Cerebellar nuclear complex (tissue), 1 donor: ENCODE measurements at places on chromosomes 7 and 10.

- DNase-seq = no peak
These were observed 28.0 kb downstream of the ARL5B start for GRCh38 chr10:18687195-18687594.

DNA sequence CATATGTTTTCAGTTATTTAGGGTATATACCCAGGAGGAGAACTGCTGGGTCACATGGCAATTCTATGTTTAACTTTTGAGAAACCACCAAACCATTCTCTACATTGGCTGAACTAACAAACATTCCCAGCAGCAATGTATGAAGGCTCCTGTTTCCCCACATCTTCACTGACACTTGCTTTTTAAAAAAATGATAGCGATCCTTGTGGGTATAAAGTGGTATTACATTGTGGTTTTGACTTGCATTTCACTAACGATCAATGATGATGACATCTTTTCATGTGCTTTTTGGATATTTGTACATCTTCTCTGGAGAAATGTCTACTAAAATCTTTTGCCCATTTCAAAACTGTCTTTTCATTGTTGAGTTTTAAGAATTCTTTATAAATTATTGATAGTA is 51.2 kb upstream of the ANAPC16 start:
- DNase-seq = no peak

GRCh38 chr7:5406957-5407945 is 16.4 kb downstream of the TNRC18 start:
- DNase-seq = no peak

- no peak for DNase-seq
These were observed 345.7 kb downstream of the THSD7A start for GRCh38 chr7:11486271-11486670.

DNA sequence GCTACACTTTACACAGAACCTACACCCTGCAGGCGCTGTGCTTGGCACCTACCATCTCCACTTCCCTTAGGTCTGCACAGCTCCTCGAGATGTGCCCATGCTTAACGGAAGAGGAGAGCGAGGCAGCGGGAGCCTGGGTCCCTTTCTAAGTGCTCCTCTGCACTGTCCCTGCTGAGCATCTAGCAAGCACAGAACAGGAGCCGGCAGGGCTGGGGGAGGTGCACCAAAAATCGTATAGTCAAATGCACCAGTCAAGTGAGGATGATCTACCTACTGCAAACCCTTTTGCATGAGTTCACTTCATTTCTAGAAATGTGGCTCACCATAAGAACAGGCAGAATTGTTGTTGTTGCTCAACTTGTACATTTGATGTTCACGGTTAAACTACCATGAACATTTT is 267.7 kb downstream of the TNS3 start:
- DNase-seq = no peak

DNA sequence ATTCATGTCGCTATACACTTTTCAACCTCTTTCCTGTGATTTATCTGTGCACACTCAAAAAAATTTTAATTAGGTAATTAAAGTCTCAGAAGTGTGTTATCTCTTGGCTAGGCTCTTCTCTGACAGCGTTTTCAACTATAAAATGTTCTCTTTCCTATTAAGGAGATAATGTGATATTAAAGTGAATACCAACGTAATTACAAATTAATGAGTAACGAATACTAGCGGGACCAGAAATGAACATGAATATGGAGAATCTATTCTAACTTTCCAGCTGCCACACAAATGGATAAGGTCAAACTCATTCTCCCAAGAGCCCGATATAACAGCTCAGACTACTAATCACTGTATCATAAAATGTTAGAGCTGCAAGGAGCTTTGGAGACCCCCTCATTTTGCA is 12.0 kb downstream of the COL1A2 start:
- no peak for DNase-seq

GRCh38 chr7:4837041-4837802 is 24.6 kb downstream of the PAPOLB start:
- no peak for DNase-seq

GRCh38 chr7:121447911-121448300 is 51.8 kb upstream of the FAM3C start:
- no peak for DNase-seq

- no peak for DNase-seq
These were observed 709.7 kb upstream of the SEMA3D start for GRCh38 chr7:85896531-85896930.

DNA sequence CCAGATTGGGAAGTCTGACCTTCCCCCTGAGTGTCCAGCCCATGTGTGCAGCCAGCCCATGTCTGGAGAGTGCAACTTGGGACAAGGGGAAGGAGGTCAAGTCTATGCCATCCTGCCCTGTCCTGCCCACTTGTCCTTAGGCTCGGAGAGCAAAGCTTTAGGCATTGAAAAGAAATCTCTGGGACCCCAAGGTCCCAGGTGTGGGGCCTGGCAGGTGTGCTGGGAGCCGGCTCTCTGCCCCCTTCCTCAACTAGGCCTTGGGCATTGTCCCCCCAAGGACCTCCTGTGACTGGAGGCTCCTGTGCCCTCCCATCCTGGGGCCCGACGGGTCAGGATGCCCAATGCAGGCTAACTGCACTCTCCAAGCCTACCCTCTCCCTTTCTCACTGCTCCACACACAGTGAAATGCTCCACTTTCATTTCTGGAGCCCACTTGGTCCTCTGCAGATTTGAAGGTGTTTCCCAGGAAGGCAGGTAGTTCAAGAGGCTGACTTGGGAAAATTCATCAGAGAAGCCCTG is 124.7 kb downstream of the PTPN20 start:
- DNase-seq = no peak

- DNase-seq = no peak
These were observed 44.7 kb downstream of the IMMP2L start for GRCh38 chr7:111517549-111517951.

GRCh38 chr10:77236029-77236428 is 401.6 kb downstream of the KCNMA1 start:
- no peak for DNase-seq

DNA sequence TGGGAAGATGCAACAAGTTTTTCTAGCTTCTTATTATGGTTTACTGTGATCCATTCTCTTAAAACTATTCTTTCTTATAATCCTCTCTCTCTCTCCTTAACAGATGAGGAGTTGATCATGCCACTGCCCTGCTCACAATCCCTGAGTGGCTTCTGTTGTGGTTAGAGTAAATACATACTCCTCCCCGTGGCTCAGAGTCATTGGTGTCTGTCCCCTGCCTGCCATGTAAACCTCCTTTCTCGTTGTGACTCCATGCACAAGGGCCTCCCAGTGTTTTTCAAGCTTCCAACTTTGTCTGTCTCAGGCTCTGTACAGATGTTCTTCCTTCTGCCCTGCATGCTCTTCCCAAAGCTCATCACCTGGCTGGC is 20.4 kb downstream of the CCNY start:
- no peak for DNase-seq

- DNase-seq = no peak
These were observed 96.8 kb upstream of the PCBD1 start for GRCh38 chr10:70984986-70985722.

DNA sequence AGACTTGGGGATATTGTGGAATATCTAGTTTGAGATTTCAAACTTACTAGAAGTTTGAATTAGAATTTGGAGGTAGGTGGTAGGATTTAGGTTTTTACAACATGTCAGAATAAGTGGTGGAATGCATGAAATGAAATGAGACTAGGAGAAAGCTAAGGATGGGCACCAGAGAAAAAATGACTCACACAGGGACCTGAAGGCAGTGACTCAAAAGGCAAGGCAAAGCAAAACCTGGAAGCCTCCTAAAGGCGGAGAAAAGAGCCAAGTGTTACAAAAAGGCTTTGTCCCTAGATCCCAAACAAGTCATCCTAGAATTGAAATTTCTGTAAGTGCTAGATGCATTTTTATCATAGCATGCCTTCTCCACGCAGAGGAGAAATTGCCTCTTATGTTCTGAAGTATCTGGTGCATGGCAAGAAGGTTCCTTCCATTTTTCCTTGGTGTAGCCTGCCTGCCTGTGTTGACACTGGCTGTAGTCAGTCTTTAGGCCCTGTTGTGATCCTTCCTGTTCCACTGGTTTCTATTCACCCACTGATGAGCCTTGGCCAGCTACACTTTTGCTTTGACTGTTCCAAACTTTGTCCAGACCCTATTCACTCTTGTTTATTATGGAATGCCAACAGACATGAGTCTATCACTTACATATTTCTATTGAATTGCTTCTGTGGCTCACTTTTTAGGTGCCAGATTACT is 109.3 kb downstream of the ETV1 start:
- DNase-seq = no peak

DNA sequence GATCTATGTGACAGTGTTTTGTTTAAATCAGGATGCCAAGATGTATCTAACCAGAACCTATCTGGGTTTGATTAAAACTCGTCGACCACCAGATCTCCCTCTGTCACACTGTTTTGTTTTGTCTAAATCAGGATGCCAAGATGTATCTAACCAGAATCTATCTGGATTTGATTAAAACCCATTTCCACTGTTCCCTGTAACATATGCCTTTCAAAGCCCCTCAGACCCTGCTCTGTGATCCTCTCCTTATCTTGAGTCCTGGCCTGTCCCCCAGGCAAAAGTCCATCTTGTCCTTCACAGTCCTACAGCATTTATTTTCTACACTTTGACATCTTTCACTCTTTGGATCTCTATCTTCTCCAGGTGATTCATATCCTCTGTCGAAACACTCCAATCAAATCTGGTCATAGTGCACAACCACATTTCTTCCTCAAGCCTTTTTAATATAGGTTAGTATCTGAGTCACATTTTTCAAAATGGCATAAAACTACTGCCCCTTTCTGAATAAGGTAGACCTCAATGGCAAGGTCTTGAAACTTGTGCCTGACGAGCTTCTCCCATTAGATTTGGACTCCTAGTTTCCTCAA is 32.5 kb downstream of the ERLIN1 start:
- no peak for DNase-seq

DNA sequence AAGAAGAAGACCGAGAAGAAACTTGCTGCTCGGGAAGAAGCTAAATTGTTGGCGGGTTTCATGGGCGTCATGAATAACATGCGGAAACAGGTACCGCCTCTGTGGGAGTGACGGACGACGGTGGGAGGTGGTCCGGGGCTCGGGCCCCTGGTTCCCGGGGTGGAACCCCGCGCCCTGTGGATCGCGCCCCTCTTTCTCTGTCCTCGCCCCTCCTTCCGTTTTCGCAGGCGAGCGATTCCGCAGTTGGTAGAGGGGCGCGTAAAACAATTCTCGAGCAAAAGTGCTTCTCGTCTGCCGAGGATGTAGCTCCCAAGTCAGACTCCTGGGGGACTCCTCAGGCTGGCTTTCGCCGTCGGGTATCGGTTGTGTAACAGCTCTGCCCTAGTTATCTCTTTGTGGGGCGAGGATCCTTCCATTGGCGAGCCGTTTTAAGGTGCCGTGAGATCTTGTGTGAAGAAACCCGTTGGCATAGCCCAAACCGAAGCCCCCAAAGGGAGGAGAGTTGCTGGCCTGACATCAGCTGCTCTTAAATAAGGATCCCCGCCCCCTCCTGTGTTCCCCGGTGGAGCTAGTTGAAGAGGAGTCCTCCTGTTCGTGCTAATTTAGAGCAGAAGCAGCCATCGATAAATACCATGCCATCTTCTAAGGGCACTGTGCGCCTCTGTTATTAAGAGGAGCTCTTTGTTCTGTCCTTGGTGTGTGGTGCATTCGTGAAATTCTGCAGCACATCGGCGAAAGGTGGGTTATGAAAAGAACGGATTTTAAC is 655 bp downstream of the KLHL7 start:
- DNase-seq = no peak

- no peak for DNase-seq
These were observed 27.8 kb upstream of the ITGB8 start for GRCh38 chr7:20302891-20303290.

DNA sequence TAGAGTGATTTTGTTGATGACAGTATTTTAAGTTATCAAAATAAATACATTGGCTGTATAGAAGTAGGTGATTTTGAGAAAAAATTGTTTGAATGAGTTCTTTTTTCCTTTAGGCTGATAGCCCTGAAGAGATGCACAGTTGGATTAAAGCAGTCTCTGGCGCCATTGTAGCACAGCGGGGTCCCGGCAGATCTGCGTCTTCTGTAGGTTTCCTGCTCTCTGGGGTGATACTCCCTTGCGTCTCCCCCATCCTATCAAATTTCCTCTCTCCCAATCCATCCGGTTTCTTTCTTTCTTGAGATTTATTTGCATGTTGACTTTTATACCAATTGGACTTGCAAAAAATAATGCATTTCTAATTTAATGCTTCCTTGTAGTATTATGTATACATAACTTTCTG is 27.6 kb upstream of the ARMS2 start:
- no peak for DNase-seq

DNA sequence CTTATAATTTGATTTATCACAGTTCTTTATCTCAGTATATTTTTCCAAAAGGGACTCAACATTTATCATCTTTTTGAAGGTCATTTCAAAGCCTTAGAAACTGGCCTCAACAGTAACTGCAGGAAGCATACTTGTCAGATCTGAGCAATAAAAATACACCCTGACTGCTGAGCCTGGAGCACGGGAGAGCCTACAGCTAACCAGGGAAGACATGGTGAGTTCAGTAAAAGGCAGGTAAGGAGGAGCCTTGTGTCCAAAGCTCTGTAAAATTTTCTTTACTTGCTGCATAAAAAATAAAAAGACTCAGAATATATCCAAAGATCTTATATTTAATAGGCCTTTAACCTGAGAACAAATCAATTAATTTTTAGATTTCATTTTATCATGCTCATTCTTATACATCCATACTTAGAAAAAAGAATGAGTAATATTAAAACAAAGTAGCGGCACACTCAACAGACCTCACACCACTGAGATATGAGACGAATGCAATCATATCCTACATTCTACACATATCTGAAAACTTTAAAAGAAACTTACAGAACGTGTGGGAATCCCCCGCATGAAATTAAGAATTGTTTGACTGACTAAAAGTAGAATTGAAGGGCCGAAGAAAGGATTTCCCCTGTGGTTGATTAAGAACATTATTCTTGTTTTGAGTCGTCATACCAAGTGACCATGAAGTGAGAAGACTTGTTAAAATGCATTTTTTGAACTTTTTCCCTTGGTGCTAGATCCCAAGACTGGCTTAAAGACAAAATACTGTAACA is 296.4 kb upstream of the MKLN1 start:
- no peak for DNase-seq

- DNase-seq = no peak
These were observed 46.2 kb downstream of the GRK5 start for GRCh38 chr10:119253433-119254174.

GRCh38 chr7:131111081-131111576 is 216.5 kb upstream of the MKLN1 start:
- DNase-seq = no peak

DNA sequence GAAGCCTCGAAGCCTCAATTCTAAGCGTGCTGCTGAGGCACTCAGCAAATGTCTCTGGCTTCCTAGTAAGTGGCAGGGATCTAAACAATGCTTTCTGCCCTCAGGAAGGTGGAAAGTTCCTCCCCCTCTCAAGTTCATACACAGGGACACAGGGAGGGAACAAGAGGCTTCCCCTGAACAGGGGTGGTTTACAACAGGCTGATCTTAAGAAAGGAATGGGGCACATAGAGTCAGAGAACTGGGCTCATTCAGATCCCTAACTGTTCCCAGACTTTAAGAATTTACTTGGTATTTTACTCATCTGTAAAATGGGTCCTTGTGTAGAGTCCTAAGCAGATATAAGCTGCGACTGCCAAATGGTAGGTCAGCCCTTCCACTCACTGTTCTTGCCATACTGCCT is 2.5 kb downstream of the TNS3 start:
- DNase-seq = no peak

- DNase-seq = no peak
These were observed 178.5 kb downstream of the NRP1 start for GRCh38 chr10:33155720-33156638.

GRCh38 chr7:31882187-31882586 is 188.0 kb downstream of the PDE1C start:
- DNase-seq = no peak
